ENCODE measurements at places on chromosomes 3 and 15.
A peak's percentile ranks its signal among the peaks of the same experiment; 100 is the strongest.

- DNase-seq: no peak
Measured at GRCh38 chr3:64295594-64295993, 70.3 kb upstream of the PRICKLE2 start.

- DNase-seq: no peak
Measured at GRCh38 chr3:15673536-15673935, 72.0 kb downstream of the BTD start.

- DNase-seq: no peak
Measured at GRCh38 chr3:176971613-176972174, 225.6 kb downstream of the TBL1XR1 start.

DNA sequence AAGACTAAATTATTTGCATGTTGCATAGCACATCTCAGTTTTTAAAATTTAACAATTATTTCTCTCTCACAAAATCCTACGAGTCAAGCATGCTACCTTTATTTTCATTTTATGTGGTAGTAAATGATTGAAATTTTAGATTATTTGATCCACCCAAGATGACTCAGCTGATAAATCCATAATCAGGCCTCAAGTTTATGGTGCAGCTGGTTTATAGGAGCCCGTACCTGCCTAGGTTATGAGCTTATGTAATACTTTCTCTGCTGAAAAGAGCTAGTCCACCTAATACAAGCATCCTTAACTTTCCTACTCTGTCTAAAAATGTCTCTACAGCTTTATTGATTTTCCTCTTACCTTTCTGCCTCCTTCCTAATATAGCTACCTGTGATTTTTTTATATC lies 41.2 kb downstream of the SLC2A2 start:
- DNase-seq: no peak

- no peak for DNase-seq
Measured at GRCh38 chr15:55868707-55869106, 124.7 kb downstream of the NEDD4 start.

DNA sequence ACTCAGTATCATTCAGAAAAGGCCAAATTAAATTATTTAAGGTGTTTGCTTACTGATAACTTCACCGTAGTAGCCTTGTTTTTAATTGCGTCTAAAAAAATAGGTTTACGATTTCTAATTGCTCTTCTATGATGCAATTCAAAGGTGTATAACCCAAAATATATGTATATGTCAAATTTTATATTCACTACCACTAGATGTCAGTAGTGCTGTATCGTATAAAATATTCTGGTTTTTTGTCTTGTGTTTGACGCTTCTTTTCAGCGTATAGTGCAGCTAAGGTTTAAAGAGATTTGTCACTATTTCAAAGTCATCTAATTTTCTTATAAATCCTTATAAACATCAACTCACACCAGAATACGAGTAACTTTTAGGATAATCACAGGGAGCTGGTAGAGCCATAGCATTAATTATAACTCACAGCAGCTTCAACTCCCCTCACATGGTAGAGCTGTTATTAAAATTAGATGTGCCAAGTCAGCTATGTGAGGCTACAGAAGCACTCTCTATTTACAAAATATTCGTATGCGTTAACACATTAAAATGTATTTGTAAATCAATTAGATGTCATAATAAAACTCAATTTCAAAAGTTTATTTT lies 3.5 kb downstream of the PFN2 start:
- DNase-seq: peak; percentile 64

DNA sequence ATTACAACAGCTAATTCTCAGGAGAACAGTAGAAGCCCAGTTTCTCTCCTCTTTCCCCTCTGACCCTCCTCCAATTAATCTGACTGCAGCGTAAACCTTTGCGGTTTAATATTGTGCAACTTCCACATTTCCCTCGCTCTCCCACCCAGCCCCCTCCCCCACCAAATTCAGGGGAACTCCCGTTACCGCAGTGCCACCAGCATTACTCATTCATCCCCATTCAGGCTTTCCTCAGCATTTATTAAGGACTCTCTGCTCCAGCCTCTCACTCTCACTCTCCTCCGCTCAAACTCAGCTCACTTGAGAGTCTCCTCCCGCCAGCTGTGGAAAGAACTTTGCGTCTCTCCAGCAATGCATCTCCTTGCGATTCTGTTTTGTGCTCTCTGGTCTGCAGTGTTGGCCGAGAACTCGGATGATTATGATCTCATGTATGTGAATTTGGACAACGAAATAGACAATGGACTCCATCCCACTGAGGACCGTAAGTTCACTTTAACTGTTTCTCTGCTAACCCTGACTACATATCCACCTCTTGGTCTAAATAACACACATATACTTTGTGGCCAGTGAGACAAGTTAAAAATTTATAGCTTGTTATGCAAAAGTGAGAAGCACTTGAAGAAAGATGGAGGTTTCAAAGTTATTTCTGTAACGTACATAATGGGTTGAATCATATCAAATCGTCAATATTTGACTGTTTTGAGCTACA lies at the start of gene PTX3:
Gene PTX3, plus strand, starts transcription at position 268 of the 709 bp plus-strand sequence. Its CDS starts 84 bp downstream, at position 352.
- no peak for DNase-seq
